ENCODE measurements at places on chromosomes 1 and 21.

DNA sequence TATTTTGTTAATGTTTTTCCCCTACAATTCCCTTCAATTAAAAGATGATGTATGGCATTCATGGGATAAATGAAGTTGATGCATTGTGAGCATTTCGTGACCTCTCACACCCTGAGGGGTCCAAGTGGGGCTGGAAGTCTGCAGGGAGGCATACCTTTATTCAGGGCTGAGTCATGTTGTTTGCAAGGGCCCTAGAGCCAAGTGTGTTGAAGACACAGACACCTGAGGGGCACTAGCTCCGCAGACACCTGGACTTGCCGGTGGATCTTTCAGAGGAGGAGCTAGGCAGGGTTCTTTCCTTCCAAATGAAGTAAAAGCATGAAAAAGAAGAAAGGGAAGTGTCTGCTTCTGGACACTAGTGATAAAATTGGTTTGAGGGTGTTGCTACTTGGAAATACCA, 57.0 kb upstream of the RGS7 start:
- DNase-seq = no peak

DNA sequence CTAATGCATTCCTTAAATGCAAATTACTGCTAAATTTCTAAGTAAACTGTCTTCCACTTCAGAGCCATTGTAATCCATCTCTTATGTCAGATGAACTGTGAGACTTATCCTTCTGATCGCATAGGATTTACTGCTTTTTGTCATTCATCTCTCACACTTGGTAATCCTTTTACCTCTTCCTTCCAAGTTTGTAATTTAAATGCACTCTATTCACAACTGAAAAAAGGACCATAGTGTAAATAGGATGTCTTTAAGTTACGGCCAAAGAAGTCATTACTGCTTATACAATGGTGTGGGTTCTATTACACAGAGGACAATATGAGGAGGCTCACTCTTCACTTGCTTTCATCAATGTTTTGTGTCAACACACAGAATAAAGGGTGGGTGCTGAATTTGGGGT, 393.3 kb downstream of the PTBP2 start:
- no peak for DNase-seq

DNA sequence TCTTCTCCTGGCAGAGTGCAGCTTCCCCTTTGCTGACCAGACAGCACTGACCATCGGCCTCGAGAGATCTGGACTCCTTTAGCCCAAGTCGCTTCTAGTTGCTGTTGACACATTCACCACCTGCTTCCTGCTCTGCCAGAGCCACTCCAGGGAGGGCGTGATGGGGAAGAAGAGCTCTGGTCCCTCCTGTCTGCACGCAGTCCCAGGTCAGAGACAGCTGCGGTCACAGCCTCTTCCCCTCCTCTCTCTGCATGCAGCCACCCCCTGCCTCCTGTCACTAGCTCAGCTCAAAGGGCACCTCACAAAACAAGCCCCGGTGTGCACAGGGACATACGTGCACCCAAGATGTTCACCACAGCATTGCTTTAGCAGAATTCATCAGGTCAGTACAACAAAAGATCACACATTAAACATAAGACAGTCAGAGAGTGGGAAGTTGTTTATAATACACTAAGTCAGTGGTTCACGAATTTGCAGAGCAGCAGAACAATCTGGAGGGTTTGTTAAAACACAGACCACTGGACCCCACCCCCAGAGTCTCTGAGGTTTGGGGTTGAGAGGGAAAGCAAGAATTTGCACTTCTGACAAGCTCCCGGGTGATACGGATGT, 132.9 kb downstream of the SYF2 start:
- no peak for DNase-seq

GRCh38 chr1:24923485-24924113, 6.5 kb downstream of the RUNX3 start:
- no peak for DNase-seq

DNA sequence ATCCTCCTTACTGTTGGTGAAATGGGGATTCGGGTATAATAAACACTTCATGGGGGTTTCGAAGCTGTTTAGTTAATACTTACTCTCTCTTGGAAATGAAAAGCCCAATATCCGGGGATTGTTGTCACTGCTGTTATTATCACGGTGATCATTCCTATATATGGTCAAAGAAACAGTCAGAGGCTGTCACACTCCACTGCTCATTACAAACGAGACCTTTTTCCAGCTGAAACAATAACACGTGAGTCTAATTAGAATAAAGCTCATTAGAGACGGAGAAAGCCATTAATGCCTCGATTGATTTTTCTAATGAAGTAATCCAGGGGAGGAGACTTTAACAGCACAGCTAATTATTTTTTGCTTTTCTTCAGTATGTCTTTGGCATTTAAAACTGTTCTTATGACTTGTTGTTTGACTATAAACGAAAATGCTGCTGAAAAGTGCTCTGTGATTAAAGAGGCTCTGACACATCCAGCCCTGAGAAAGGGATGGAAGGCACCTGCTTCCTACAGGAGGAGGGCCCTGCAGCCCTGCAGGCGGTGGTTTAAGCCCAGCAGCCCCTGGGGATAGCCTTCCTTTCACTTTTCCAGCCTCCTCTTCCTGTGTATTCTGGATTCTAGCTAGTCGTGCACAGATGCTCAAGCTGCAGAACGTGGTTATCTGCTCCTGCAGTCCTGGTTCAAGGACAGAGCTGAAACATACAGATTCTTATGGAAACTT, 143.6 kb downstream of the EDEM3 start:
- no peak for DNase-seq

DNA sequence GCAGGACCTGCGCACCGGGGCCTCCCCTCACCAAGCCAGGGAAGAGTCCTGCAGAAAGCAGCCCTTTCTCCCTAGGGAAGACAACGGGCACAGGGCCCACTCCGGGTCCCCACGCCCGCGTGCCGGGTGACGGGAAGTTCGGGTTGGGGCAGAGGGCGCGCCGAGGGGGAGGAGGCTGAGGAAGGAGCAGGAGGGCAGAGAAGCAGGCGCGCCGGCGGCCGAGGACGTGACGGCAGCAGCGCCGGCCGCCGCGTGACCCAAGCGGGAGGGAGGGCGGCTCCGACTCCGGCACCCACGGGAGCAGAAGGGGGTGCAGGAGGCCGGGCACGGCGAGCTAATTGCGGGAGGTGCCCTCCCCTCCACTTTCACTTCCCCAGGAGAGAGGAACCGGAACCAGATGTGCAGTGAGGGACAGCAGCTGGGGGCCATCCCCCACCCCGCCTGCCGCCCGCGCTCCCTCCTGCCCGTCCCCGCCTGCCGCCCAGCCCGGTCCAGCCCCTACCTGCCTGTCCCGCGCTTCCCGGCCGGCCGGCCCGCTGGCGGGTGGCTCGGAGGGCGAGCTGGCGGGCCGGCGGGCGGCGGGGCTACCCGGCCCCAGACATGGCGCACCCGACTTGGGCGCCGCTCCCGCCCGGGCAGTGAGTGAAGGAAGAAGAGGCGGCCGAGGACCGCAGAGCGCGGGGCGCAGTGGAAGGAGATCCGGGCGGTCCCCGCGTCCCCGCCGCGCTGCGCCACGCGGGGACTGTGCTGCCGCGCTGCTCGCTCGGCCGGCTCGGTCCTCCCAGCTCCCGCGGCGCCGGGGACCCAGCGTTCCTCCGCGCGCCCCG, 510 bp downstream of the DENND4B start:
- DNase-seq = peak; percentile 95

DNA sequence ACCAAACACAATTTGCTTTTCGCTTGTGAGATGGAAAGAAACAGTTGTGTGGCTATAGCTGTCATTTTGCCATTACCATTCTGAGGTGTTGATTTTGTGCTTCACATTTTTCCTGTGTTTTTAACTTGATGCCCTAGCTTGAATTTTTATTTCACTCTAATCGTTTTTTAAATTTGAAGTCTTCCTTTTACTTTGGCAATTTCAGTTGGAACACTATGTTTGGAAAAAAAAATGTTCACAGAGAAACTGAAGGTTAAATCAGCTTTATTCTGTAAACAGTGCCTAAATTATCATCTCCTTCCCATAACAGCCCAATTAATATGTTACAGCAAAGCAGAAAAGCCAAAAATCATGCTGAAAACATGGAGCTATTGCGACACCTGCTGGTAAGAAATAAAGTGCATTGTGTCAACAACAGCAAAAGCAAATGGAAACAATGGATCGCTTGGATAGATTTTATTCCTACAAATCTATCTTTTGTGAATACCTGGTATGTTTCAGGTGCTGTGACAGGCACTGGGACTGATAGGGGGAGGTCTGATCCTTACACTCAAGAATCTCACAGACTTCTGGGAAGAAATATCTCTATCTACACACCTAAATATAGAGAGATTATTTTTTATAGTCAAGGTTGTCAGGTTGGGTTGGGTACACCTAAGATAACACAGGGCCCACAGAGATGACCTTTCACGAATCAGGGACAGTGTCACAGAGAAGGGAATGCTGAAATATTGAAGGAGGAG, 16.2 kb upstream of the ERICH3 start:
- no peak for DNase-seq

GRCh38 chr1:228488125-228488817, 1.1 kb downstream of the RNF187 start:
- no peak for DNase-seq

DNA sequence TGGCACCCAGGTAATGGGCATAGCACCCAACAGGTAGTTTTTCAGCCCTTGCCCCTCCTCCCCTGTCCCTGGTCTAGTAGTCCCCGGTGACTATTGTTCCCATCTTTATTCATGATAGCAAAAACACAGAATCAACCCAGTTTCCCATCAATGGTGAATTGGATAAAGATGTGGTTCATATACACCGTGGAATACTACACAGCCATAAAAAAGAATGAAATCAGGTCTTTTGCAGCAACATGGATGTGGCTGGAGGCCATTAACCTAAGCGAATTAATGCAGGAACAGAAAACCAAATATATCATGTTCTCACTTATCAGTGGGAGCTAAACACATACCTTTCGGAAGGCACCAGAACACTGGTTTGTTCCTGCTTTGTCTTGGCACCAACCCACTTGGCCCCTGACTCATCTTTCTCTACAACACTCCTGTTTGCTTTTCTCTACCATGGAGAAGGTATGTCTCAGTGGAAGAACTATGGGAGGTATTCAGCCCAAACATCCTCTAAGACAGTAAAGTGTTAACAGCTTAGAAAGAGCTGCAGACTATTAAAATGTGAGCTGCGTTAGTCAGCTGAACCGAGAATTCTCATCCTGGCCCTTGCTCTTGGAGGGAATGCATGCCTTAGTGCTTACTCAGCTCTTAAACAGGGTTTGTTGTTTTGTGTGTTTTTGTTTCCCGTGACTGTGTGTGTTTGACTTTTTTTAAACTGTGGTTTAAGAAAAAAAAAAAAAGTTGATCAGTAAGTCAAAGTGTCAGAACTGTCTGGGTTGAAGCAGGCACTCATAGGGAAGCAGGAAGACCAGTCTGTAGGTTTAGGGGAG, 203.0 kb downstream of the TOMM20 start:
- DNase-seq = no peak

GRCh38 chr21:26451081-26451740, 121.9 kb downstream of the CYYR1 start:
- DNase-seq = no peak

DNA sequence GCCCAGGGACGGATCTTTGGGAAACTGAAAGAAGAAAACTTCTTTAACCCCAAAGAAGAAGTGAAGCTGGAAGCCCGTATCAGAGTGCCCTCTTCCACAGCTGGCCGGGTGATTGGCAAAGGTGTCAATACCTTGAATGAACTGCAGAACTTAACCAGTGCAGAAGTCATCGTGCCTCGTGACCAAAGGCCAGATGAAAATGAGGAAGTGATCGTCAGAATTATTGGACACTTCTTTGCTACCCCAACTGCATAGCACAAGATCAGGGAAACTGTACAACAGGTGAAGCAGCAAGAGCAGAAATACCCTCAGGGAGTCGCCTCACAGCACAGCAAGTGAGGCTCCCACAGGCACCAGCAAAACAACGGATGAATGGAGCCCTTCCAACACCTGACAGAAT, 114.0 kb downstream of the NBPF12 start:
- no peak for DNase-seq

DNA sequence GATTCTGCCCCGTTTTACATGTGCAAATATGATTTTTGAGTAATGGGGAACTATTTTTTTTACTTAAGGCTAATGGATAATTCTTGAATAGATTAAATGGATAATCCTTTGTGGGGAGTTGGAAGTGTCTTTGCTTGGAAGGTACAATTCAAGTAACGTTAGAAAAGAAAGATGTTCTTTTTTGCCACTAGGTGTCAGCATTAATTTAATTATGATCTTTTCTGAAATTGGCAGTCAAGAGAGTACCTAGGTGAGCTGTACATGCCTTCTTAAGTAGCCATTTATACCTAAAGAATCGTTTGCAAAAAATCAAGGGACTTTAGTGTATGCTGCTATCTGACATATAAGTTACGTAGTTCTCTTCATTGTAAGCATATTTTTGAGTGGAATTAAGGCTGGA, 2.2 kb downstream of the FBXO28 start:
- no peak for DNase-seq

- DNase-seq = no peak
Measured at GRCh38 chr1:180946056-180946455, 33.4 kb downstream of the KIAA1614 start.

GRCh38 chr1:110916669-110917306, 43.8 kb downstream of the CD53 start:
- DNase-seq = peak; percentile 11

DNA sequence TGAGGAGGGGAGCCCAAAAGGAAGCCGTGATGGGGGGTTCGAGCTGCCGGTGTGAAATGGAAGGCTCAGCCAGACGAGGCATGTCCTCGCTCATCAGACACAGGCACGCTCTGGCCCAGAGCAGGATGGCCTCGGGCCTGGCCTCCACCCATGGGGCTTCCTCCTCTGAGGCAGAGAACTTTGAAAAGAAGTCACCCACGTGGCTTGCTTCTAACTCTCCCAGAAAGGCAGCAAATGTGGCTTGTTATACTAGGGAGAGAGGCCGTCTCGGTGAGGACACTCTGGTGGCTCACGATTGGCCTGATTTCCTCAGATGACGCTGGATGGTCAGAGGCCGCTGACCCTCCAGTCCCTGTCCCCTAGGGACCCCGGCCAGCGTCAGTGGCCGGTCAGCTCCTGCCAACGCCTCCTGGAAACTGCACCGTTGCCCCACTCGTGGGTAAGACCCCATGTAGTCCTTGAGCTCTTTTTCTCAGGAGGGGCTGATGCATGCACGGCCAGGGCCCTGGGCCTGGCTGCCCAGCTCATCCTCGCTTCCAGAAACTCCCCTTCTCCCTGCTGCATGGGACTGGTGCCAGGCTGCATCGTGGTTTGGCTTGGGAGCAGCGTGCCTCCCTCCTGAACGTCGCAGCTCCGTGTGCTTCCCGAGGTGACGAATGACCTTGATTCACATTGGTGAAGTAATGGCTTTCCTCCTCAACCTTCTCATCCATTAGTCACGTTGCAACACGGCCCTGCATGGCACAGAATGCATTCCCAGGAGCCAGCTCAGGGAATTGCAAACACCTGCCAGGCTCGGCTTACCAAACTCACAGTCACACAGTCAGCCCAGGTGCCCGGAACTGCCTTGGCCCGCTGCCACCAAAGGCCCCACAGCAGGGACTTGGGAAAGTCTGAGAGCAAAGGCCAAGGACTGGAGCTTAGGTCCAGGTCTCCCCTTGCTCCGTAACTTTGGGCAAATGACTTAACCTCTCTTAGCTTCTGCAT, 58.8 kb downstream of the TOMM20 start:
- DNase-seq = no peak

Data from GM12892 (cell line).